ENCODE measurements at places on chromosomes 12 and 14.

DNA sequence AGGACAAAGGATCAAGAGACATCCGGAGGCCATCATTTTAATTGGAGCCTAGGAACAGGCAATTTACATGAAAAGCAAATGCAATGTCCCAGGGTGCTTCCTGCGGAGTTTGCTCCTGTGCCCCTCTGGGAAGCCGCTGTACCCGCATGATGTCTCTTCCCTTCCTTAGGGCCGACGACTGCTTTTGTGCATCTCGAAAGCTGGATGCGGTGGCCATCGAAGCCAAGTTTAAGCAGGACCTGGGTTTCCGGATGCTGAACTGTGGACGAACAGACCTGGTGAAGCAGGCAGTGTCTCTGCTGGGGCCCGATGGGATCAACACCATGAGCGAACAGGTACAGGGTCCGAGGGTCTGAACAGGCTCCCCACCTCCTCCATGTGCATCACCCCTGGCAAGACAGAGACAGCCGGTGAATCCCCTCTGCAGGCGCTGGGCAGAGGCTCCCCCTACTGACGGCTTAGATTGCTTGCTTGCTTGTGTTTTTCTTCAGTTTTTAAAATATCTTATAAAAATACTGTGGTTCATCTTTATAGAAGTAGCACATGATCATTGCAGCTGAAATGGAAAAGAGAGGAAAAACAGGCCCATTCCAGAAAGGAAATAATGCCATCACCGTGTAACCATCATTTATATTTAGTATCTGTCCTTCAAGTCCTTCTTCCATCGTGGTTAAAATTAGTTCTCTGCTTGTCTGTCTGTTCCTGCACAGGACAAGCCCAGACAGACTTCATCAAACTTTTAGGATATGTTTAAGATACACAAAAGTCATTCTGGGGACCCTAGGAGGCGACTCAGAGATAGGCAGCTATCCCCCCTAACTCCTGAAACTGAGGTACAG lies 75.4 kb upstream of the PWP1 start:
- peak; percentile 26 for DNase-seq

- no peak for DNase-seq
Observed at GRCh38 chr14:72256055-72256454, 323.8 kb downstream of the RGS6 start.

GRCh38 chr12:9344541-9344940 lies 136.3 kb upstream of the PZP start:
- DNase-seq: no peak

- DNase-seq: peak; percentile 53
Observed at GRCh38 chr12:55659486-55660385, 23.0 kb downstream of the OR10P1 start.

DNA sequence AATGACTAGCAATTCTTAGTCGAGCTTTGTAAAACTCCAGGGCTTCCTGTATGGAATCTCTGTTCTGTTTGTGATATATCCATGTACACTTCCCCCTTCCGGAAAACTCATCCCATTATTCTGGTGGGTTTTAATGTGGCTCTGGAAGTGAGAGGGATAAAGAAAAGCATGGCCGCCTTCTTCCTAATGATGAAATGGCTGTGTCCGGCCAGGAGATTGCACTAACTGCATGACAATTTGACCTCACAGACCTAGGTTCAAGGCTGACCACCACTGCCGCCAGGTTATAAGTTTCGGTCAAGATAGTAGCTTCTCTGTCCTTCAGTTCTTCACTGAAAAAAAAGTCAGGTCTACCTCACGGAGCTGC lies 41.0 kb upstream of the NPAS3 start:
- no peak for DNase-seq

All from hematopoietic multipotent progenitor cell treated with erythropoietin and hydrocortisone succinate and interleukin-3 and kit ligand, for 8 days (in vitro differentiated cells).